ENCODE measurements at places on chromosomes 4 and X. TPM values are rescaled to one million over a fixed set of nuclear protein-coding genes. Genes with fewer than 3 reads are reported as not detected.

The MRFAP1L1 gene
- total RNA-seq, result 80.0 TPM

The STK32B gene
- not detected for total RNA-seq

The IL15 gene
- total RNA-seq, result 4.5 TPM

The TMEM271 gene
- total RNA-seq, result not detected

The GAGE12E gene
- not detected for total RNA-seq

GRCh38 chr4:150325872-150326271 lies 247.6 kb downstream of the DCLK2 start:
- no peaks in the 10 kb centered on the region for H3K27me3 ChIP-seq
- no peak for DNase-seq
- H3K36me3 ChIP-seq, result peaks cover 8% of the 10 kb centered on the region

DNA sequence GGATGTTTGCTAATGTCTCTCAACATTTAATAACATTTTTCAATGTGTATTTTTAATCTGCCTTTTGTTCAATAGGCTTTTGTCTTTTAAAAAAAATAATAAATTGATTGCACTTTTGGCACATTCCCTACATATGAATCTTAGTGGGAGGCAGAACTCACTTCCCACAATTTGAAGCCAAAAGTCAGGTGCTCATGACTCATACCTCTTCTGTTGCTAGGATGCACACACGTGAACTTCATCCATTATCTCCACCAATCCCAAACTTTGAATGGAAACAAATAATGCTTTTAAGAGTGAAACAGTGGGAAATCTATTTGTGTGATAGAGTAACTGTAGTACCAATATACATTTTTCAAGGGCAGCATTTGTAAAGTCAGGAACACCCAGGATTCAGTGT lies 260.5 kb downstream of the IQCM start:
- no peaks in the 10 kb centered on the region for H3K27me3 ChIP-seq
- H3K36me3 ChIP-seq, result no peaks in the 10 kb centered on the region
- H3K27ac ChIP-seq, result no peak overlapping the region
- DNase-seq, result no peak
- no peak overlapping the region for H3K4me3 ChIP-seq

DNA sequence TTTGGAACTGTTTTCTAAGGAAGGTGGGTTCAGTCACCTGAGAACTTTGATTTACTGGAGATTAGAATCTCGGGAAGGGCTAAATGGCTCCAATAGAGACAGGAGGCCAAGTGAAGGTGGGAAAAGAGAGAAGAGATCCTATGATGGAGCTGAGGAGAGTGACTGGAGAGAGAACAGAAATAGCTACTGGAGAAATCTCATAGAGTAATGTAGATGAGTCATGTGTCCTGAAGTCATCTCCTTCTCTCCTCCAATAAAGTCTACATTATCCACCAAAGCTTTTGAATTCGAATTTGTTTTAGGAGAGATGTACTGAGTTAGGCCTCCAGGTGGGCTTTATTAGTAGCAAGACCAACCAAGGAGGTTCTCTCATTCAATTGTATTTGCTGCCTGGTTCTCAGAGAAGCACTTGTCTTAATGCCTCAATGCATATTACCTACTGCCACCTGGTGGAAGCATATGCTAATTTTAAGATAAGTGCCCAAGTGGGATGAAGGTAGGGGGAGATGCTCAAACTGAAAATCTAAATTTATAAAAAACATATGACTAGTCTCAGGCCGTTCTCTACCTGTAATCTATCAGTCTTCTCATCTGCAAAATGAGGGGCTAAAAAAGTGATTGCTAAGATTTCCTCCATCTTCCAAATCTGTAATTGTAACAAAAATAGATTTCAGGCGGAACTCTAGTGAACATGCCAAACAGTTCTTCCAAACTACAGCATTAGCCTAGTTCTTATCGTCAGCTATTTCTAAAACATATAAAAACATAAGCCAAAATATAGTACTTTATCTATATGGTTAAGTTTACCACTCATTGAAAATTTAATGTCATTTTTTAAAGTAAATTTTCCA lies 24.4 kb downstream of the TXK start:
- H3K36me3 ChIP-seq, result peaks cover 49% of the 10 kb centered on the region
- no peak for DNase-seq
- peaks cover 37% of the 10 kb centered on the region for H3K4me1 ChIP-seq
- no peak overlapping the region for H3K4me3 ChIP-seq

DNA sequence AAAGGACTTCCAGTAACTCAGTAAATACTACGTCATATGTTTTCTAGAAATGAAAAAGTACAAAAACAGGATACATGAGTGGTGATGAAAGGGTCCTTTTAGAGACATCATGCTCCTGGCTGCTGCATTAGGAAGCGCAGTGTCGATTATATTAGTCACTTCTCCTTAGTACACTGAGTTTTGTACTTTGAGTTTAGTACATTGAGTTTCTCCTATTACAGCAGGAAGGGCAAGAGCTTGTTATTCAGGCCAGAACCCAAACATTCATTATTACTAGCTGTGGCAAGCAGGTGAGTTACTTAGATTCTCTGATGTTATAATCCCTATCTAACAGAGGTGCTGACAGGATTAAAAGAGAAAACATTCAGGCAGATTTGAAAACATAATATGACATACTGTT lies 21.3 kb downstream of the RPGR start:
- no peak for DNase-seq
- no peak overlapping the region for H3K27ac ChIP-seq
- H3K27me3 ChIP-seq, result no peaks in the 10 kb centered on the region

DNA sequence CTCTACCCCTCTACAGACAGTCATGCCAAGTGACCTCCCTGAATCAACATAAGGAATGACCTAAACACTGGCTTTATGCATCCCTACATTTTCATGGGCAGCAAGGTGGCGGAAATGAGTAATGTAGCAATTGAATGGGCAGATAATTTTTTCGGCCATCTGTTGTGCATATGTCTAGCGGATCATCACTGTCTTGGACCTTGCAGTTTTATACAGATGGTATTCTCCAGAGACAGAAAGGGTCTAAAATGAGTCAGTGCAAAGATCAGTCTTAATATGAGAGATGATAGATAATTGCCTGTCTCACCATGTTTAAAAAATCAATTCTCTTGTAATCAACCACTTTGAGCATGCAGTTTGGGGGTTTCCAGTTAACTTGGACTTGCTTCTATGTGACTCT lies 177.3 kb upstream of the DKK2 start:
- no peak for DNase-seq
- no peaks in the 10 kb centered on the region for H3K36me3 ChIP-seq
- no peak overlapping the region for H3K27ac ChIP-seq

DNA sequence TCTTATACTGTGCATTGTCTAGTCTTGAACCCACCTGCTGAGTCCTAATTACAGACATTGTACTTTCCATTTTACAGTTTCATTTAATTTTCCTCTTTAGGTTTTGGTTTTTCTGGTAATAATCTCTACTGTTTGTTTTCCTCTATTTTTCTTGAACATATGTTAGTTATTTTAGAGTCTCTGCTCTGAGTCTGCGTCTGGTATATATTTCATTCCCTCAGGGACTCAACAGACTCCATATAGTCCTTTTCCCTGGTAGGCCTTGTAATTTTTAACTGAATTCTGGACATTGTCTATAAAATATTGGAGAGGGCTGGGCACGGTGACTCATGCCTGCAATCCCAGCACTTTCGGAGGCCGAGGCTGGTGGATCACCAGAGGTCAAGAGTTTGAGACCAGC lies 121.8 kb upstream of the STOX2 start:
- no peaks in the 10 kb centered on the region for H3K4me1 ChIP-seq
- no peak overlapping the region for H3K4me3 ChIP-seq
- no peak overlapping the region for H3K27ac ChIP-seq
- no peak for DNase-seq

- peaks cover 56% of the 10 kb centered on the region for H3K4me1 ChIP-seq
- H3K4me3 ChIP-seq, result peak overlapping the region; percentile 19
- H3K27ac ChIP-seq, result peak overlapping the region; percentile 90
- H3K36me3 ChIP-seq, result peaks cover 20% of the 10 kb centered on the region
Observed at GRCh38 chrX:66013194-66013816, 26.6 kb downstream of the VSIG4 start.

DNA sequence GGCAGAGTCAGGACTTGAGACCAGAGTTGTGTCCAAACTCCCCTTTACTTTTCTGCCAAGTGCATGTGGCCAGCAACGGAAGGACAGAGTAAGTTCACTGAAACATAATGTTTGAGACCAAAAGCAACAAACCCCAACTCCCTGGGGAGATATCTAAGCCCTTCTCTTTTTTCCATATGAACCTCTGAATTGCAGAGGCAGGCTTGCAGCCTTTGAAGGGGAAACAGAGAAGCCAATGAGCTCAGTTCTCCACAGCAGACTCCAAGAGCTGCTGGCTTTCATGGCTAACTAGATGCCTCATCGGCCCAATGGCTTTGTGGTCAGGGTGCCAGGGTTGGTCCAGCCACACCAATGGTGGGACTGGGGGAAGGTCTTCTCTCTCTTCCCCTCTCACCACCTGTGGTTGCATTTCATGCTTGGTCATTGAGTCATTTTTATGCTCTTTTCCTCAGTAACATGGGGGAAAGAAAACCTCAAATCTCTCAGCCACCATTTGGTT lies 34.0 kb downstream of the STARD8 start:
- no peak overlapping the region for H3K4me3 ChIP-seq
- no peaks in the 10 kb centered on the region for H3K36me3 ChIP-seq
- no peak overlapping the region for H3K27ac ChIP-seq
- no peak for DNase-seq
- H3K4me1 ChIP-seq, result peaks cover 7% of the 10 kb centered on the region

DNA sequence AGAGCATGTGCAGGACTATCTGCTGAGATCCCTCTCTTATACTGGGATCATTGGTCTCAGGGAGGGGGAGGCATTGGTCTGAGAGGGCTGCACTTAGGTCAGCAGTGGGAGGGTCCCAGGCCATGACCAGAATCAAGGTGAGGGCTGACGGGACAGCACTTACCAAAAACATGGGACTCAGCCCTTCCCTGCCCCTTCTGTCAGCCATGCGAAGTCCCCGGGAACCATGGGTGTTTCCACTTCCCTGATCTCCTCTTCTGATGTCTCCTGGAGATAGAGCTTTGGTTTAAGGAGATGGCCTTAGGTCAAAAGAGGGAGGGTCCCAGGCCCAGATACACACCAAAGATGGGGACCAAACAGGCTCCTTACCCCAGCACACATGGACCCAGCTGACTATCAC lies 12.9 kb upstream of the HSFX1 start:
- H3K27me3 ChIP-seq, result peaks cover 2% of the 10 kb centered on the region
- DNase-seq, result no peak
- H3K4me3 ChIP-seq, result no peak overlapping the region
- H3K27ac ChIP-seq, result no peak overlapping the region

DNA sequence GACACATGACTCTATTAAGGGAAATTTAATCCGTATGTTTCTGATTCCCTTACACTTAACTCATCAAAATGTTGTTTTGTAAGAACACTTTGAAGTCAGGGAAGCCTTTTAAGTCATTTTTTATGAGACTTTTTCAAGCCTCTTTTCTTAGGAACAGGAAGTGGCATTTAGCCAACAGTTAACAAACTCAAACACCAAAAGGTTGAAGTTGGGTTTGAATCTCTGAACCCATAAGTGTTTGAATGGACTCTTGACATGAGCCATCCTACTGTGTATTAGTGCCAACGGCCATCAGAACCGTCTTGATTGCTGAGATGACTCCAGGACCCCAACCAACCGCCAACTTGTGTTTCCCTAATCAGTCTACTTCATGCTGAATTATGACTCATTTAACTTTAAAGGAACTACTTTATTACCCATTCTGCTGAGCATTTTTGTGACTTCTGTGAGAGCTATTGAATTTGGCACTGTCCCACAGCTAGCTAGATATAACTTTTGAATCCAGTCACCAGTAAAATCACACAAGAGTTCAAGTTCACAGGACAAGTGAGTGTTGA lies 209.1 kb upstream of the FAT1 start:
- H3K27me3 ChIP-seq, result no peaks in the 10 kb centered on the region
- H3K36me3 ChIP-seq, result no peaks in the 10 kb centered on the region
- H3K4me3 ChIP-seq, result no peak overlapping the region
- H3K27ac ChIP-seq, result no peak overlapping the region
- H3K4me1 ChIP-seq, result no peaks in the 10 kb centered on the region

DNA sequence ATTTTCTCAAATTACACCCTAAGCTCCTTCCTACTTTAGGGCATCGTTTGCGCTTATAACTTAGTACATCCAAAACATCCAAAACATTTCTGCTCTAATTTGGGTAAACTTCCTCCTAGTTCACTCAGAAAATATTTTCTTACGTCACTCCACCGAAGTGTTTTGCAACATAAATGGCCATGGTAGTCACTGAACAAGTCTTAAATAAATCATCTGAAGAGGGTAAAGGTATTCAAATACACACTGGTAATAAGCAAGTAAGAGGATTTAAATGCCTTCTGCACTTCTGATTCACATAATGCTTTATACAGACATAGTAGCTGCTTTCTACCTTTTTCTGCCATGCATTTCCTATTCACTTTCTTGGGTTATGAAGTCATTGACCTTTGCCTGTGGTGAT lies 991.9 kb downstream of the NLGN4X start:
- no peaks in the 10 kb centered on the region for H3K27me3 ChIP-seq
- no peaks in the 10 kb centered on the region for H3K4me1 ChIP-seq
- no peak overlapping the region for H3K27ac ChIP-seq
- H3K36me3 ChIP-seq, result no peaks in the 10 kb centered on the region
- DNase-seq, result no peak
